Left ventricle myocardium inferior (tissue), 1 donor: ENCODE measurements at places on chromosomes 2 and 18. TPM values are rescaled to one million over a fixed set of nuclear protein-coding genes. Genes with fewer than 3 reads are reported as not detected.
A peak's percentile ranks its signal among the peaks of the same experiment; 100 is the strongest.

- no peak for DNase-seq
These were observed 124.8 kb upstream of the TACR1 start for GRCh38 chr2:75324141-75324540.

GRCh38 chr2:80482276-80482675, 177.7 kb upstream of the LRRTM1 start:
- DNase-seq = no peak

DNA sequence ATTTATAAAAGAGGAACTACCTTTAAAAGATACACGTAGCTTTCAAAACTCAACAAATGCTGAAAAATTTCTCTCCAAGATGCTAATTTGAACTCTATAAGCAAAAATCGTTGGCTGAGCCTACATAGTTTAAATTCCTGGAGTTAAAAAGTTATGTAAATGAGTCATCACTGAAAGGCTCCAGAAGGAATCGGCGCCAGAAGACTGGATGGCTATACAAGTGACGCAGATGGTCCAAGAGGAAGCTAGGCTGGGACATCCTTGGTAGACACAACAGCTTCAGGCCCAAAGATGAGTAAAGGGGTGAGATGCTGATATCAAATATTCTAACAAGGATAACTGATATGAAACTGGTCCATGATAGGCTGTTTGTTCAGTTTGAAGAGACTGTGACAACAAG, 22.8 kb upstream of the DNAH6 start:
- no peak for DNase-seq

- no peak for DNase-seq
These were observed 54.1 kb upstream of the ACYP2 start for GRCh38 chr2:54061272-54061671.

- DNase-seq = no peak
These were observed 631.0 kb upstream of the NXPH2 start for GRCh38 chr2:139411236-139411635.

GRCh38 chr2:9313443-9313842, 106.8 kb downstream of the ASAP2 start:
- no peak for DNase-seq

- DNase-seq = no peak
These were observed 424.4 kb upstream of the RGPD4 start for GRCh38 chr2:107402330-107402729.

- DNase-seq = no peak
These were observed 5.9 kb downstream of the IWS1 start for GRCh38 chr2:127520424-127520823.

DNA sequence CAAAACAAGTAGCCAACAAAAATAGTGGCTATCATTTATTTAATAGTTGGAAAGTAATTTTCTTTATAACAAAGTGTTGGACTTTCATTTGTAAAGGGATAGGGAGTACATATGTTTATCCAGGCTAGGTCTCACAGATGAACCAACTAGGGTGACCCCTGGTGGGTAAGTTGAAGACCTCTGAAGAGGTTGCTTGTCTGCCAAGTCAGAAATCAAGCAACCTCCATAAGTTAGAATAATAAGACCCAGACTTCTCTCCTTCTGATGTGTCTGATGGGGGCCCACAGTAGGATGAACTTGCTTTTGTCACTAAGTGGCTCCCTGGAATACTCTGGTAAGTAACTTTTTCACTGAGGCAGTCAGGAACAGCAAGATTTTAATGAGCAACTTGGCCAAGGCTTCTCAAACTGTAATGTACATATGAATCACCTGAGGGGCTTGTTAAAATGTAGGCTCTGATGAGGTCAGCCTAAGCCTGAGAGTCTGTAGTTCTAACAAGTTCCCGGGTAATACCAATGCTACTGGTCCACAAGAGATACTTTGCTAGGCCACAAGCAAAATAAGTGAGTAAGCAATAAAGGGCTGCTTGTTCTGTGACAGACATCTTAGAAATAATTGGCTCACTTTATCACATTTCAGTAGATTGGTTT, 319.6 kb downstream of the PIK3C3 start:
- no peak for DNase-seq

GRCh38 chr18:25895518-25895917, 194.9 kb downstream of the SS18 start:
- DNase-seq = no peak

GRCh38 chr18:69978732-69979715, 31.4 kb upstream of the CD226 start:
- no peak for DNase-seq

- no peak for DNase-seq
These were observed 7.9 kb upstream of the CCBE1 start for GRCh38 chr18:59705145-59705544.

GRCh38 chr2:118641711-118642110, 205.7 kb downstream of the EN1 start:
- DNase-seq = no peak

DNA sequence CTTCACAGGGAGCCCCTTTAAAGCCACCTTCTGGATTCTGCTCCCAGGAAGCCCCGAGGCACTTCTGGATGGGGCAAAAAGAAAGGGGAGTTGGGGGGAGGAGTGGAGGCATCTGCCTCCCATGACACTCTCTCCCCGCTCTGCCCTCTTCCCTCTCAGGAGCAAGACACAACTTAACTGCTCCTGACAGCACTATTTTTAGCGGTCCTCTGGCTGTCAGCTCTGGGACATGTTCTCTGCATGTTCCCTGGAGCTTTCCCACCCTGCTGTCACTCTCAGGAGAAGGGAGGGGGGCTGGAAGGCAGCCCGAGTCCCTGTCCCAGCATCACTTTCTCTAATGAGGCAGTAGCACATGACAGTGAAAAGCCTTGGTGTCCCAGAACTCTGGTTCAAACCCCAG, 32.3 kb downstream of the PLB1 start:
- DNase-seq = peak; percentile 78

GRCh38 chr2:135299658-135300244, 231.3 kb downstream of the ZRANB3 start:
- DNase-seq = no peak

GRCh38 chr2:102028470-102028869, 36.7 kb downstream of the IL1R2 start:
- no peak for DNase-seq

DNA sequence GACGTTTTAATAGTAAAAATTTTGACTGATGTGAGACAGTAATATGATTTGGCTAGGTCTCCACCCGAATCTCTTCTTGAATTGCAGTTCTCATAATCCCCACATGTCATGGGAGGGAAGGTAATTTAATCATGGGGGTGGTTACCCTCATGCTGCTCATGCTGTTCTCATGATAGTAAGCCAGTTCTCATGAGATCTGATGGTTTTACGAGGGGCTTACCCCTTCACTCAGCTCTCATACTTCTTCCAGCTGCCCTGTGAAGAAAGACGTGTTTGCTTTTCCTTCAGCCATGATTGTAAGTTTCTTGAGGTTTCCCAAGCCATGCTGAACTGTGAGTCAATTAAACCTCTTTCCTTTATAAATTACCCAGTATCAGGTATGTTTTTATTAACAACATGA, 327.0 kb upstream of the CDH7 start:
- DNase-seq = no peak

DNA sequence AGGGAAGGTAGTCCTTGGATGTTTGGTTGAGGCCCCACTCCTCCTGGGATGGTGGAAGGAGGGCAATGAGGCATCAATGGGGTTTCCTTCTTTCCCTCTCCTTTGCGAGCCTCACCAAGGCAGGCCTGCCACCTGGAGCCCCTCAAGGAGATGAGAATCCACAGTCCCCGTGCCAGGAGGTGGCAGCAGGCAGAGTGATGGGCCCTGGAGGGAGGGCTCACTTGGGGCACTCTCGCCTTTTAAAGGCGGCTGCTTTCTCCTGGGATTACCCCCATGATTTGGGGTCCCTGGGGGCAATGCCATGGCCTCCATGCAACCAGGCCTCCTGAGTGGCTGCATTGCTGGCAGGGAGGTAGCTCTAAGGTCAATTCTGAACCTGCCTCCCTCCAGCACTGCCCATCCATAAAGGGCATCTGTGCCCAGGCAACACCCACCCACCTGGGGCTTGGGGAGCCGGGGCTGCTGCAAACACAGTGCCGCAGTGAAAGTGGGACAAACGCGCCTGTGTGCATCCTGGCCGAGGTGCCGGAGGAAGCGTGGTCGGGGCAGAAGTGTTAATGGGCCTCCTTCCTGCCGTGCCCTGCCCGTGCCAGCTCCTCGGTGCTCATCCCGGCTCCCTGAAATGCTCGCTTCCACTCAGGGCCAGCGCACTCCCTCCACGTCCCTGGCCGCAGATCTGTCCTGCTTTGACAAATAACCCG, 55.9 kb downstream of the ZFP36L2 start:
- no peak for DNase-seq

DNA sequence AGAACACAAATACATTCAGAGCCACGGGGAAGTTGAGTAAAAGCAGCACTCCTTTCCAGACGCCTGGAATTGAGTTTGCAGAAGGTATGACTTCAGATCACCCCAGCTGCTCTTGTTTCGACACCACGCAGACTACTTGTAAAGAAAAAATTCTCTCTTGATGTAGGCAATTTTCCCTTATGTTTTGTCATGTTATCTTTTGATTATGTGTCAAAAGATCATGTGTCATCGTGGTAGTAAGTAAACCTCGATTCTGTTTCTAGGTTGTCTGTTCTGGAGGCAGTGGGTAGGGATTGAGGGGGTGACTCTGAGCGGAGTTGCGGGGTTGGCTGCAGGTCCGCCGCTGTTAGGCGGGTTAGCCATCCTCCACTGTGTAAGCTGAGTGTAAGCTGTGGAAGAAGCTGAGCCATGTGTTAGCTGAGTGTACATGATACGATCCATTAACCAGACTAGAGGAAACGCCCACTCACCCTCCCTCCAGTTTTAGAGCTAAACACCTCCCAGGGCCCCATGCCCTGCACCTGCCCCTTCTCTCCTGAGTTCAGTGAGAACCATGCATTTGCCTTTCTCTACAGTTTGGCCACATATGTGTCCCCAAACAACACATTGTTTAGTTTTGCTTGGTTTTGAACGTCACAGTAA, 181.8 kb downstream of the SNTG2 start:
- no peak for DNase-seq

DNA sequence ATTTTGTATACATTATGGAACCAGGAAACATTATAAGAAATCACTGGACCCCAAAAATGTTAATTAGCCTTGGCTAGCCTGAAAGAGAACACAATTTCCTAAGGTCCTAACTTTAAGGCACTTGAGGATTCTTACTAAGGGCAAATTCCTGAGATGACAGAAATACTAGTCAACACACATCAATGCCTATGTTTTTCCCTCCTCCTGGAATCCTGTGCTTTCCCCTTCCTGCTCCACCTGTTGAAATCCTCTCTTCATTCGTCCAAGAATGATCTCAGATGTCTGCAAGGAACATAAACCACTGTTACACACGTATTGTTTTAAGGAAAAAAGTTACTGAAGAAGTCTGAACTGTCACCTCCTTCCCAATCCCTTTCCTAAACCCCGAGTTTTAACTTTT, 21.2 kb upstream of the DARS1 start:
- no peak for DNase-seq

DNA sequence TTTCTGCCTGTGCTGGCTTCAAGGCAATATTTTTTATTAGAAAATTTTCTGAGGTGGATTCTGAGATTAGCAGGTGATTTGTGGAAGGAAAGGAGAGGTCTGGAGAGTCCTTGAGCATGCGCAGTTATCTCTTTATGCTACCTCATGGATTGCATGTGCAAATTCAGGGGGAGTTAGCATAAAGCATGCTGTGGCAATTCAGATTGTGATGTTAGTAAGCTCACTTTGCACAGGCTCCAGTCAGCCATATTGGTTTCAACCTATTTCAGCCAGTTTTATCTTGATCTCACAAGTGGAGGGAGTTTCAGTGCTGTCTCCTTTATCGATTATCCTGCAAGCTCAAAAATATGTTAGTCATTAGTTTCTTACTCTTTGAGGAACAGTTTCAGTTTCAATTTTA, 2012.3 kb upstream of the PIK3C3 start:
- DNase-seq = no peak

Gene C18orf54
- total RNA-seq = 1.4 TPM

Gene RGPD4
- total RNA-seq = not detected

Gene GAL3ST2
- not detected for total RNA-seq

Gene MC4R
- total RNA-seq = not detected

Gene VWA3B
- 0.52 TPM for total RNA-seq

Gene EGR4
- not detected for total RNA-seq

Gene SANBR
- total RNA-seq = 6.8 TPM

Gene PLA2R1
- 2.3 TPM for total RNA-seq

Gene SLC9A4
- total RNA-seq = not detected

Gene INPP4A
- 20.8 TPM for total RNA-seq

Gene CNNM4
- total RNA-seq = 28.9 TPM
